ENCODE measurements at places on chromosomes 5 and 9.

DNA sequence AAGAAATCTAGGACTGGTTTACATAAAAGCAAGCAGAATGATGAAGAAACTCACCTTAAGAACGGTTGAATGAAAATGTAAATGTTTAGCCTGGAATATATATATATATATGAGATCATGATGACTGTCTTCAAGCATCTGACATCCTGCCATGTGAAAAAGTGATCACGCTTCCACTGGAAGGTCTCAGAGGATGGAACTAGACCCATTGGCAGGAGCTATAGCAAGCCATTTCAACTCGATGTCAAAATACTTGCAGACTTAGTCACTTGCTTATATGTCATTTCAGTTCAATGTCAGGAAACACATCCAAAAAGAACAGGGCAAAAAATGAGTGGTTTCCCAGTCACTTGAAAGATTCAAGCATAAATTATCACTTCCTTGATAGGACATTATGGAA is 22.2 kb upstream of the TMEM161B start:
- no peak for DNase-seq

DNA sequence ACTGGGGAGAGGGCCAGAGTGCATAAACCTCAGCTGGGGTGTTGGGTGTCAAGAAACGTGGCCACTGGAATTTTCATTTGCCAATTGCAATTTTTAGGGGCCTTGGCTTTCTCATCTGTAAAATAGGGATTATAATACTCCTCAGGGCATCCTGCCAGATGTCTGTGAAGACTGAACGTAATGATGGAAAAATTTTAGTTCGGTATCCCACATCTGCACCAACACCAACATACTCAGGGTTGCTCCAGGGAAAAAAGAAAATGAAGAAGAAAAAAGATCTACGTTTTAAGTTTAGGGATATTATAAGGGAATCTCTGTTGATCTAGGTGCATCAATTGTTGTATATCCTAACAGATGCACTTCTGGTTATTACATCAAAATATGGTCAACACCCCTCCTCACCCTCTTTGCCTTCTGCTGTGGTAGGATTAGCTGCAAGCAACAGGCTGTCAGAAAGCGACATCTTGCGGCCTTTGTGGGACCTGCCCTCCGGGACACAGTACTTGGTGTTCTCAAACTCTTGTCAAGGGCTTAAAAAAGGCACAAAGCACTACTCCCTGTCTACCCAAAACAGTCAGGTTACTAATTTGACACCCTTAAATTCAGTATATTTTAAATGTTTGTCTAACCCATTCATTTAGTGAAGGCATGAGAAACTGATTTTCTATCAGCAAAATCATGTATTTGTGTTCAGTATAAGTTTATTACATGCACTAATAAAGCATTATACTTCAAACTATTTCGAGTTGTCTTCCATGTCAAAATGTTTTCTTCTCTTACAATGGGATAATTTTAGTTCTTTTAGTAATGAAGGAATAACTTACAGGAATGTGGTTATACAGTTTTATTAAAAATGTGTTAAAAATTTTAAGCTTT is 8.3 kb upstream of the TBC1D2 start:
- peak; percentile 82 for DNase-seq

GRCh38 chr5:128539038-128539429 is 989 bp upstream of the FBN2 start:
- DNase-seq = no peak

GRCh38 chr9:33452828-33453271 is 5.5 kb upstream of the AQP3 start:
- peak; percentile 40 for DNase-seq

DNA sequence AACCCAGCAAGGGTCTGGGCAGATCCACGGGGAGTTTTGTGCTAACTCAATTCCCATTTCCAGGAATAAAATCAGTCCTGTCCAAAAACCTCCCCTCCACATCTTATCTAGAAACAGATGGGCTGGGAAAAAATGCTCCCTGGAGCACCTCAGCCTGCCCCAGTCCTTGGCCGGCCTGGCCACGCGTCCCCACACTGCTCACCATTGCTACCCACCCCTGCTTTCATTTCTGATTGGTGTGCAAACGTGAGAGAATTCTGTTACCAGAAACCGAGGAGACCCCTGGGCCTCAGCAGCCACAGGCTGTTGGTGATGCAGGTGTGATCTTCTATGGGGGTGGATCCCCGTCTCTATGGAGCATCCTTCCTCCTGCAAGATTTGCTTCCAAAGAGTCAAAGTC is 38.0 kb upstream of the OLFM1 start:
- DNase-seq = no peak

DNA sequence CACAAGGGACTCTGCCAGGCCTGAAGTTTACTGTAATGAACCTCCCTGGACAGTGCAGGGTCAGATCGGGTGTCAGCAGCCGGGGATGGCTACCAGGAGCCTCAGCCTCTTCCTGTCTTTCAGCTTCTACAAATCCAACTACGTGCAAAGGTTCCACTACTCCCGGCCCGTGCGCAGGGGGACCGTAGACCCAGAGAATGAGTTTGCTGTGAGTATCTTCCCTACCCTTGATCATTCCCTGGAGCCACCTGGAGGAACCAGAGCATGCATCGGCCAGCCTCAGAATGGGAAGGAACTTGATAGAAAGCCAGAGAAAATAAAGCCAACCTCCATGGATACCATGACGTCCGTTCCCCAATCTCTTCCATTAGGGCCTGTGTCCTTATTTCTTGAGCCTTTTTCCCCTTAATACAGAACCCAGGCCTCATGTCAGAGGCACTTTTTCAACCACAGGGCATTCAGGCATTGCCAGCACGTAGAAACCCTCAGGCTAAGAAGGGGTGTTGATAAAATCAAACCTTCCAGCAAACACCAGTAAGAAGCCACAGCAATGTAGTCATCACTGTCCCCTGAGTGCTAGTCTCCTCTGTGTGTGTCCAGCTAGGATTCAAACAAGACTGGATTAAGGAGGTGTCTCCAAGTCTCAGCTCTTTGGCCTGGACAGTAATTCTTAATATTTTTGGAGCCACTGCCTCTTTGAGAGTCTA is 49.0 kb upstream of the FOXI1 start:
- no peak for DNase-seq

DNA sequence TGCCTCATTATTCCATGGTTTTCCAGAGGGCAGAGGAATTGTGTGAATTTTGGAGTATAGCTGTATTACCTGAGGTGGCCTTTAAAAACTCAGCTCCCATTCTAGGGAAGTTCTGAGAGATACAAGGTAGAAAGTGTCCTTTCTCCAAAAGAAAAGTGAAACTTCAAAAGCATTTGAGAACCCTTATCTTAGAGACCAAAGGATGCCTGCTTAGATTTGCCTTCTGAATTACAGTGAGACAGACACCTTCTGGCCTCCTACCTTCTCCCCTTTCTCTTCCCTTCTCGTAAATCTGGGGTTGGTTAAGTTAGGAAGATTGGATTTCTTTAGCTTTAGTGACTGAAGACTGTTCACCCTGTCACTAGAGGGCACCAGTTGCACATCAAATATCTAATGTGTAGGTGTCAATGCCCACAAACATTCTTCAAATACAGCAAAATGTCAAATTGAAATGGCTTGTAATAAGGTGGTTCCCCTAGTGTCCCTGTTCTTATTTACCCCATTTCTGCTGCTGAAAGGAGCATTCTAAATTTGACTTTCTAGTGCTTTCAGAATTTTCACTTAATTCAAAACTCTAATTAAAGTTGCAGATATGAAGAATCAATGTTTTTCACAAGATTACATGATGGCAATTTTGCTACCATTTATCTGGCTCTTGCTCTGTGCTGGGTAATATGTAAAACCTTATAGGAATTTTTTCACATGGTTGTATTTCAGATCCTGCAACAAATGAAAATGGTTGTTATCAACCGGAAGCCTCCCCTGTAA is 46.7 kb downstream of the PRRC1 start:
- DNase-seq = peak; percentile 25

DNA sequence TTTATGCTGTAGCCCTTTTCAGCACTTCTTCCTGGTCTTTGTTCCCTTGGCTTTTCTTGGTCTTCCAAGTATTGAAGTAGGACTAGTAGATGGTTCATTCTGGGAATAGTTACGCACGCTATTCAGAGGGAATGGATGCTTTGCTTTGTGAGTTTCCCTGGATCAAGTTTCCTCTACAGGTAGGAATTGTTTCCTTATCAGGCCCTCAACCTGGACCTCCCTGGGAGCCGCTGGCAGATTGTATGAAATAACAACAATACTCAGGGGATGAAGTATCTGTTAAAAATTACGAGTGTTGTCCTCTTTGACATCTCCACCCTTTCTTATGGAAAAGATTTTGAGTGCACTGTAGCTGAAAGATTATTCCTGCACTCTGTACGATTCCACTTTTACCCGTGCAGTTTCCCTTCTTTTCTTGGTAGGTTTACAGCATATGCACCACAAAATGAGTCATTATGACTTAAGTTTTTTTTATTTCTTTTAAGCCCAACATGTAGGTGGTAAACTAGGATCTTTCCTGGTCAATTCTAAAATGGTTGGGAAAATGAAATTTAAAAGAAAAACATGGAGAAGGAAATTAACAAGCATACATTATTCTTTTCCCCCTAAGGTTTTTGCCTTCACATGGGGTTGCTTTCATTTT is 57.9 kb downstream of the ARHGAP26 start:
- DNase-seq = no peak

Measured in activated CD4-positive, alpha-beta T cell treated with anti-CD3 and anti-CD28 coated beads, Interleukin-2, amount 50 U/mL, for 4 hours (primary cell).